ENCODE measurements at places on chromosomes 4 and X. TPM values are rescaled to one million over a fixed set of nuclear protein-coding genes. Genes with fewer than 3 reads are reported as not detected.

- no peak for DNase-seq
- H3K27me3 ChIP-seq, result no peaks in the 10 kb centered on the region
- H3K36me3 ChIP-seq, result no peaks in the 10 kb centered on the region
- H3K27ac ChIP-seq, result no peak overlapping the region
- H3K4me3 ChIP-seq, result no peak overlapping the region
These were observed 307.6 kb upstream of the NOCT start for GRCh38 chr4:138707746-138708677.

DNA sequence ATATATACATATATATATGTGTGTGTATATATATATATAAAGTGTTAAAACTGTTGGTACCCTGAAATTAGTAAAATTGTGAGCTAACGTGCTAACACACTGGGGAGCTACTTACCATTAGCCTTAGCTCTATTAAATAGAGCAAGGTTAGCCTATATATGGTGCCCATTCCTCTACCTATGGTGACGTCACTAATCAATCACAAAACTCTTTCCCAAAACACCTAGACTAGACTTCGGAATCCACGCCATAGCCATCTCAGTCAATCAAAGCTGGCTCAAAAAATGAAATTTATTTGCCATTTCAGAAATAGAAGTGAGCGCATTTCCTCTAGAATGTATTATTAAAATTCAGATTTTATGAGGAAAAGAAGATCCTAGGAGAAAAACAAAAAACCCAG is 229.0 kb upstream of the TENM3 start:
- H3K36me3 ChIP-seq, result no peaks in the 10 kb centered on the region
- H3K4me1 ChIP-seq, result no peaks in the 10 kb centered on the region
- H3K4me3 ChIP-seq, result no peak overlapping the region
- H3K27me3 ChIP-seq, result no peaks in the 10 kb centered on the region
- H3K27ac ChIP-seq, result no peak overlapping the region

DNA sequence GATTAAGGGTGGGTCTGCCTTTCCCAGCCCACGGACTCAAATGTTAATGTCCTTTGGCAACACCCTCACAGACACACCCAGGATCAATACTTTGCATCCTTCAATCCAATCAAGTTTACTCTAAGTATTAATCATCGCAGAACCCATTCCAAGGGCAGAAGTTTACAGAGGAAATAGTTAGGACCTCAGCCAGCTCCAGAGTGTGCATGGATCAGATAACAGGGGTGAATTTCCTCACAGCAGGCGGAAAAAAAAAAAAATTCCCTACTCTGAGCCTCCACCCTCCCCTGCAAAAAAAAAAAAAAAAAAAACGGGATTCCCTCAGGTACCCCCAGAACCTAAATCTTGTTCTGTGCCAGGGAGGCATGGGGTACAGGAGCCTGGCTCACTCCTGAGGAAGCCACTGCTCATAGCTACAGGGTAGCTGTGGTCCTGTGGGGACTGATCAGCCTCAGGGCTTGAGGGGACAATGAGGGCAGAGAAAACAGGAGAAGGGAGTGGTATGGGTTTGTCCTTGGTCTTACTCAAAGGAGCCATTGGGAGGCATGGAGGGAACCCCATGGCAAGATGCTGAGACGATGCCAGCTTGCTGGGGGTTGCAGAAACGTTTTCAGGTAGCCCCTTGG is 113.0 kb downstream of the DHRSX start:
- no peak overlapping the region for H3K27ac ChIP-seq
- H3K27me3 ChIP-seq, result no peaks in the 10 kb centered on the region
- no peak for DNase-seq

DNA sequence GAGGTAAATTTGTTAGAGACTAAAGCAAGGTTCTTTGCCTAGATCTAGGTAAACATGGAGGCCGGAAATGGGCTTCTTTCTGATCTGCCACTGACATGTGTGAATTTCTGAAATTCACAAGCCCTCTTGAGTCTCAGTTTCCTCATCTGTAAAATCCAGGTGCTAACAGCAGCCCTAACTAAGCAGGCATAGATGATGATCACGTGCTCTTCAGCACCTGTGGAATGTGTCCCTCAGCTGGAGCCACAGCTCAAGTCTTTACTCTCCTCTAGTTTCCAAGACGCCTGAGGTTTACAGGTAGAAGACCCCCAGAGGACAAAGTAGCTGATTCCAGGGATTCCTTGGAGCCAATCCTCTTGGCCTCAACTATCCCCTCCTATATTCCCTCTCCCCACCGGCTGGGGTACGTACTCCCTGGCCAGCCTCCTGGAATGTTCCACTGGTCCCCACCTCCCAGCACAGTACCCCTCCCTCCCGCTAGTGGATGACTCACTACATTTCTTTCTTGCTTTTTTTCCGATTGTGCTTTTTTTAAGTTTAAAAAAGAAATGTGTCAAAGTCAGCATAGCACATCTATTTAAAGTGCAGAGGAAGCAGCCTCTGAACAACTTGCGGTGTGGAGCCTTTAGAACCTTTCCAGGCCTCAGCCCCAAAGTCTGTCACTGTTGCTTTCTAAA is 98.4 kb downstream of the PHKA2 start:
- no peak overlapping the region for H3K4me3 ChIP-seq
- no peaks in the 10 kb centered on the region for H3K36me3 ChIP-seq
- no peak for DNase-seq

- H3K36me3 ChIP-seq, result no peaks in the 10 kb centered on the region
- no peaks in the 10 kb centered on the region for H3K27me3 ChIP-seq
- no peak for DNase-seq
- H3K4me1 ChIP-seq, result peaks cover 8% of the 10 kb centered on the region
These were observed 8.2 kb downstream of the MID1 start for GRCh38 chrX:10612215-10612614.

DNA sequence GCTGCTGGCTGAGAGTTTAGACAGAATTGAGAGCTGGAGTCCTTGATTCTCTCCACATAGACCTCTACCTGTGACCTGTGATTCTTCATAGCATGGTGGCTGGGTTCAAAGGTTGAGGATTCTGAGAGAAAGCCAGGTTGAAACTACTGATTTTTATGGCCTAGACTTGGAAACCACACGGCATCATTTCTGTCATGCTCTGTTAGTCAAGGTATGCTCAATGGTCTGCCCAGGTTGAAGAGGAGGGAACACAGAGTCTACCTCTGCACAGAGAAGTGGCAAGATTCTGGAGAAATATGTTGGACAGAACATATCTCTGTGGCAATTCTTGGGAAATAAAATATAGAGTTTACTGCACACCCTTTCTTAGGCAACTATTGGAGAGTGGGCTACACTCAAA is 57.2 kb upstream of the CXorf66 start:
- no peaks in the 10 kb centered on the region for H3K27me3 ChIP-seq
- DNase-seq, result no peak
- H3K27ac ChIP-seq, result no peak overlapping the region
- H3K4me3 ChIP-seq, result no peak overlapping the region
- no peaks in the 10 kb centered on the region for H3K36me3 ChIP-seq
- no peaks in the 10 kb centered on the region for H3K4me1 ChIP-seq

DNA sequence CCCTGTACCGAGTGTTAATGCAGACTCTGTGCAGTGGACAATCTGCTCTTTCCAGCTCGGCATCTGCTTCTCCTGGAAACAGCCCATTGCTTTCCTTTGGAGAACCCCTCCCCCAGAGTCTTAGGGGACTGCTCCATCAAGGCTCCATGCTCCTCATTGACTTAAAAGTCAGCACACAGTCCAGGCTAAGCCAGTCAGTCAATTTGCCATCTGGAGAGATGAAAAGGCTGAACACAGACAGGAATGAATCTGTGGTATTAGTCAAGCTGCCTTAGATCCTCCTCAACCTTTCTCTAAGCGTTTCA is 20.3 kb downstream of the ATP8A1 start:
- no peaks in the 10 kb centered on the region for H3K4me1 ChIP-seq
- DNase-seq, result no peak
- H3K36me3 ChIP-seq, result no peaks in the 10 kb centered on the region
- H3K27ac ChIP-seq, result no peak overlapping the region
- no peaks in the 10 kb centered on the region for H3K27me3 ChIP-seq

- no peaks in the 10 kb centered on the region for H3K4me1 ChIP-seq
- H3K27ac ChIP-seq, result no peak overlapping the region
- no peak overlapping the region for H3K4me3 ChIP-seq
- no peaks in the 10 kb centered on the region for H3K27me3 ChIP-seq
These were observed 368.0 kb upstream of the AGA start for GRCh38 chr4:177810220-177810619.

- peaks cover 9% of the 10 kb centered on the region for H3K36me3 ChIP-seq
- H3K4me1 ChIP-seq, result no peaks in the 10 kb centered on the region
- no peak overlapping the region for H3K4me3 ChIP-seq
- H3K27ac ChIP-seq, result no peak overlapping the region
- H3K27me3 ChIP-seq, result no peaks in the 10 kb centered on the region
- no peak for DNase-seq
These were observed 161.5 kb downstream of the SOWAHB start for GRCh38 chr4:76736414-76736813.

GRCh38 chr4:84099599-84099998 is 399.5 kb downstream of the NKX6-1 start:
- no peaks in the 10 kb centered on the region for H3K27me3 ChIP-seq
- H3K36me3 ChIP-seq, result no peaks in the 10 kb centered on the region
- no peaks in the 10 kb centered on the region for H3K4me1 ChIP-seq
- no peak overlapping the region for H3K27ac ChIP-seq
- no peak for DNase-seq

DNA sequence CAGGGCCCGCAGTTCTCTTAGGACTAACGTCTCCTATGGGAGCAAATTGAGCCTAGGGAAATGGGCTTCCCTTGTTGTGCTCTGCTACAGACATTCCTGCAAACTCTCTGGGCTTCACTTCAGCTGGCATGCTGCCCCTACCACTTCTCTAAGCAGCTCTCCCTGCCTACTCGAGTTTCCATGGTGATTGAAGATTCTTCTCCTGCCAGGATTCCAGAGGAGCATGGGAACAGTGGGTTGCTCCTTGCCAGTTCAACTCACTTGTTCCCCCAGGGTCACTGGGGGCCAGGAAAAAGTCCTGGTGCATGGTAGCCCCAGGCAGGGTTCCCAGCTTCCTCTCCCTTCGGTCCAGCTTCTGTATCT is 21.1 kb upstream of the WDR17 start:
- H3K27ac ChIP-seq, result no peak overlapping the region
- H3K4me3 ChIP-seq, result no peak overlapping the region
- DNase-seq, result no peak
- H3K27me3 ChIP-seq, result no peaks in the 10 kb centered on the region

DNA sequence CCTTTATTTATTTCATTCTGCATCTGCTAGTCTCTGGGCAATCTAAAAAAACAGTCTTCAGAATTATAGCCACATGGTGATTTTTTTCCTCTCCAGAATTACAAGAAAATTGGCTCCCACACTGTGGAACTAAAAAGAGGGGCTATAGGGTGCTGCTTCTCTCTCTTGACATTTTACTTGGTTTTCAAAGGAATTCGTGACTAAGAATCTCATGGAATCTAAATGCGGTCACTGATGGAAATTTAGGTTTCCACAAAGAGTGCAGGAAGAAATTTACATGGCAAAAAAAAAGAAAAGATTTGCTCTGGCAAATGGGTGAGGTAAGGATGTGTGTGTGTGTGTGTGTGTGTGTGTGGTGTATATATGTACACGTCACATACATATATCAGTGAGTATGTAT is 10.2 kb downstream of the ATXN3L start:
- no peak overlapping the region for H3K27ac ChIP-seq
- H3K4me3 ChIP-seq, result no peak overlapping the region
- no peaks in the 10 kb centered on the region for H3K4me1 ChIP-seq
- no peaks in the 10 kb centered on the region for H3K36me3 ChIP-seq
- H3K27me3 ChIP-seq, result no peaks in the 10 kb centered on the region

DNA sequence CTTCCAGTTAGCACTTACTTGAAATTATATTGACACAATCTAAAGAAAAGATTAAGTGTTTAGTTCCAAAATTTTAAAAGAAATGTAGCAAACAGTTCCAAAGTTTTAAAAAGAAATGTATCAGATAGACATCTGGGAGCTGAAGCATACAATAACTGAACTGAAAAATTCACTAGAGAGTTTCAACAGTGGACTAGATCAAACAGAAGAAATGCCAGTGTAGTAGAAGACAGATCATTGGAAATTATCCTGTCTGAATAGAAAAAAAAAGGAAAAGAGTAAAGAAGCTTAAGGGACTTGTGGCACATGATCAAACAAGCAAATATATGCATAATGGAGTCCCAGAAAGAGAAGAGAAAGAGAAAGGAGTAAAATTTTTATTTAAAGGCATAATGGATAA is 261.4 kb downstream of the LAS1L start:
- no peak for DNase-seq

DNA sequence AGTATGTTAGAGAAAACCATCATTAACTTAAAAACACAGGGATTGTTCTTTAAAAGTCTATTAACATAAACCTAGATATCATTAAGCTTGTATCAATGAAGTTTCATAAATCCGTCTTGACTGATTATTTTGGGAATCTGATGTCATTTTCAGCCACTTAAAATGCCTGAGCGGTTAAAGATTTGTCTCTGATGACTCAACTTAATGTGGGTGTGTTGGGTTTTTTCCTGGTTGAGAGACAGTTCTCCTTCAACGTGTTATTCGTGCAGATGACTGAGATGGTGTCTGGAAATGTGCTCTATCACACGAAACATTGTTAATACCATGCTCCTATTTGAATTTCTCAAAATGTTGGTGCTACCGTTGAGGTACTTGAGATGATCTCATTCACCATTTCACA is 227.3 kb upstream of the TENM3 start:
- no peak for DNase-seq
- H3K4me1 ChIP-seq, result no peaks in the 10 kb centered on the region
- H3K27me3 ChIP-seq, result no peaks in the 10 kb centered on the region
- H3K4me3 ChIP-seq, result no peak overlapping the region

- no peaks in the 10 kb centered on the region for H3K27me3 ChIP-seq
- H3K27ac ChIP-seq, result no peak overlapping the region
- no peak overlapping the region for H3K4me3 ChIP-seq
- no peaks in the 10 kb centered on the region for H3K4me1 ChIP-seq
These were observed 29.3 kb downstream of the DAPP1 start for GRCh38 chr4:99845708-99846469.

GRCh38 chrX:142977128-142977914 is 48.4 kb upstream of the SPANXN4 start:
- no peaks in the 10 kb centered on the region for H3K4me1 ChIP-seq
- no peaks in the 10 kb centered on the region for H3K36me3 ChIP-seq
- no peak overlapping the region for H3K27ac ChIP-seq
- no peaks in the 10 kb centered on the region for H3K27me3 ChIP-seq

SMR3B gene
- polyA plus RNA-seq, result not detected

TLR2 gene
- 1.8 TPM for polyA plus RNA-seq

STBD1 gene
- 0.71 TPM for polyA plus RNA-seq

RAB40A gene
- 0.63 TPM for polyA plus RNA-seq

UGDH gene
- polyA plus RNA-seq, result 23.5 TPM

EGF gene
- polyA plus RNA-seq, result 1.3 TPM

COL4A6 gene
- polyA plus RNA-seq, result 18.8 TPM

RTL5 gene
- 0.17 TPM for polyA plus RNA-seq

GUF1 gene
- polyA plus RNA-seq, result 11.9 TPM

FDCSP gene
- polyA plus RNA-seq, result not detected

DIPK2B gene
- polyA plus RNA-seq, result not detected
